Right lung (tissue), 10 donors: ENCODE measurements at places on chromosomes 5 and 9. TPM values are rescaled to one million over a fixed set of nuclear protein-coding genes. Genes with fewer than 3 reads are reported as not detected.

DNA sequence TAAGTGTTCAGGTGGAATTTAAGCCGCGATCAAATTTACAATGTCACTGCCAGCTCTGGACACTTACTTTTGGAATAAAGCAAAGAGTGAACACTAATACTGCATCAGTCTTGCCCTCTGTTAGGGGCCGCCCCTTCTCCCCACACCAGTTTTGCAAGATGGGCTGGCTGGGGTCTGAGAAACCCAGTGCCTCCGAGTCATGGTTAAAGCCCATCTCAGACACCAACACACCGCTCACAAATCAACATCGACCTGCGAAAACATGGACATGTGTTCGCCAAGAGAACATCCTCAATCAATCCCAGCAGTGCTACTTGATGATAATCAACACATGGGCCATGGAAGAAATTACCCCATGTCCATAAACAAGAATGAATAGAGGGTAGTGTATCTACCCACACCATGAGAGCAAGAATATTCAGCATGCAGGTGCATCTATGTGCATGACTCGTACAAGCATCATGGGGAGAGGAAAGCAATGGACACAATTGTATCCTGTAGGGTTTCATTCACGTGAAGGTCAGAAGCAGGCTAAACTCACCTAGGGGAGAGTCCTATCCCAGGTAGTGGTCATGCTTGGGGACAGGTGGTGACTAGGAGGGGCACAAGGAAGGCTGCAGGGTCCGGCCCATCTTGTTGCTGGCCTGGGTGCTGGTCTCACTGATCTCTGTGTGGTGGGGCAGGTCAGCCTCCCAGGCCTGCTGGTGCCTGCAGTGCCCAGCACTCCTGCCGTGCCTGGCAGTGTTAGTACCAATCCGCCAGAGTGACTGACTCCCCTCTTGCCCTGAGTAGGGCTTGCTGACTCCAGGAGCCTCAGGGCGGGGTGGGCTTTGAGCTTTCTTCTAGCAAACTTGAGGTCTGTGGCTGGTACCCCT is 5.0 kb downstream of the S1PR3 start:
- no peak for DNase-seq

DNA sequence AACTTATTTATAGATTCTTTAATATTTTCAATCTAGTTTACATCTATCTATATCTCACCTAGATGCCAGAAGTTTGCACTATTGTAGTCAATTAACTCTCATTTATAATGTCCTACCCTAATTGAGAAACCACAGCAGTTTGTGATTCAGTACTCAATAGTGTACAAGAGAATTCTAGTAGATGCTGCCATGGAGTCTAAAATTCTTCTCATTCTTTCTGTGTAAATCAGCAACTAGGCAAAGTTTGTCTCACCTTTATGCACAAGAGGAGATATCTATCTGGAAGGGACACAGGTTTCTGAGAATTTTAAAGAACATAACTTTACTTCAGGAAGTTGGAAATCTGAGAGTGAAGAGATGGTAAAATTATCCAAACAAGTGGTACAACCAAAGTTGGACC is 173.0 kb upstream of the FBXL7 start:
- no peak for DNase-seq

The RAD1 gene
- polyA plus RNA-seq, result 33.9 TPM

DNA sequence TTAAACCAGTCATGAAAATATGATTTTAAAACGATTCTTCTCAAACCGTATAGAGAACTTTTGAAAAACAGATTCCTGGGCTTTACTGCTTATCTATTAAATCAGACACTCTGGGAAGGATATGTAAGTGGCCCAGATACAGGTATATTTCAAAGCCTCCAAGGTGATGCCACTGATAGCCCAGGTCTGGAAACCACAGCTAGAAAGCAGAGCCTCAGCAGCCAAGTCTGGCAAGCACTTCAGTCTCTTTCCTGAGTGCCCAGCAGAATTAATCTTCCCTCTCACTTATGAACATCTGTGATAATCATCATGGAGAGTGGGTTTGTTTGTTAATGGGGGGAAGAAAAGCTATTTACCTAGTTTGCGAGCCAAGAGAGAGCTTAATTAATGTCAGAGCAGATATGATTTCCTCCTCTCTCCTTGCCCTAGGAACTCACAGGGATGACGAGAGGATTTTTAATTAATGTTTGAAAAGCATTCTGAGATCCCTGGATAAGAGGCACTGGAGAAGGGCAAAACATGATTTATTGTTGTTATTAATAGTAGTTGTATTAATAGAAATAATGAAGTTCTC is 368.4 kb downstream of the TLE1 start:
- DNase-seq, result no peak

The ZBTB26 gene
- polyA plus RNA-seq, result 23.5 TPM
